ENCODE measurements at places on chromosomes 5 and 9. TPM values are rescaled to one million over a fixed set of nuclear protein-coding genes. Genes with fewer than 3 reads are reported as not detected.

CCL21 gene
- total RNA-seq, result not detected

ZDHHC11B gene
- 0.29 TPM for total RNA-seq

CCDC152 gene
- total RNA-seq, result 2.7 TPM

CCDC192 gene
- total RNA-seq, result not detected

SLC22A5 gene
- total RNA-seq, result 13.1 TPM

ASS1 gene
- 9.4 TPM for total RNA-seq

RANBP3L gene
- total RNA-seq, result not detected

IL13 gene
- total RNA-seq, result not detected

LTC4S gene
- 9.1 TPM for total RNA-seq

SNAPC4 gene
- 15.0 TPM for total RNA-seq

Measured in epithelial cell of proximal tubule (primary cell).